ENCODE measurements at places on chromosomes 4 and X.

- peak; percentile 54 for DNase-seq
Measured at GRCh38 chr4:155828628-155829027, 37.4 kb downstream of the ASIC5 start.

DNA sequence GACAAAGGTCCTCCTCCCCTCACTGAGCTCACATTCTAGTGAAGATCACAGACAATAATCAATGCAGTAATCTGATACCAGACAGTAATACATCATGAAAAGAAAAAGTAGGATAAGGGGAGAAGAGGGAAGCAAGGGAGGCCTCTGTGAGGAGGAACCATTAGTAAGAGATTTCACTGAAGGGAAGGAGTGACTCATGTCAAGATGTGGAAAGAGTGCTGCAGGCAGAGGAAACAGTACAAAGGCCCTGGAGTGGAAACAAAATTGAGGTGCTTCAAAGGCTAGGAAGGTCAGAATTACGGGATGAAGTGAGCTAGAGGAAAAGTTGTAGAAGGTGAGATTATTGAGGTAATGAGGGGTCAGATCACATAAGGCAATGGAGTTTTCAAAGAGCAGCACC is 38.1 kb downstream of the LAMTOR3 start:
- peak; percentile 24 for DNase-seq

DNA sequence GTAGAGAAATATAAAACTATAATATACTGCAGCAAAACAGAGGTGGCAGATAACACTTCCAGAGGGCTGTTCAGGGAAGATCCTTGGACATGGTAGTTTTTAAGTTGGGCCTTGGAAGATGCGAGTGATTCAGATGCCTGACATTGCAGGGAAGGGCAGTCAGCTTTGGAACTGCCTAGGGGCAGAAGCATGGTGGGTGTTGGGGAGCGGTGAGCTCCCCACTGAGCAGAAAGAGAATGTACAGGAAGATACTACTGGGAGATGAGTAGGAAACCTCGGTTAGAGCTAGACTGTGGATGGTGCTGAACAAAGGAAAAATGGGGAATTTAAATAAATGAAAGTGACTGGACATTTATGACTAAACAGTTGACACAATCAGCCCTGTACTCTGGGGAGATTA is 24.9 kb upstream of the SEC24B start:
- no peak for DNase-seq

DNA sequence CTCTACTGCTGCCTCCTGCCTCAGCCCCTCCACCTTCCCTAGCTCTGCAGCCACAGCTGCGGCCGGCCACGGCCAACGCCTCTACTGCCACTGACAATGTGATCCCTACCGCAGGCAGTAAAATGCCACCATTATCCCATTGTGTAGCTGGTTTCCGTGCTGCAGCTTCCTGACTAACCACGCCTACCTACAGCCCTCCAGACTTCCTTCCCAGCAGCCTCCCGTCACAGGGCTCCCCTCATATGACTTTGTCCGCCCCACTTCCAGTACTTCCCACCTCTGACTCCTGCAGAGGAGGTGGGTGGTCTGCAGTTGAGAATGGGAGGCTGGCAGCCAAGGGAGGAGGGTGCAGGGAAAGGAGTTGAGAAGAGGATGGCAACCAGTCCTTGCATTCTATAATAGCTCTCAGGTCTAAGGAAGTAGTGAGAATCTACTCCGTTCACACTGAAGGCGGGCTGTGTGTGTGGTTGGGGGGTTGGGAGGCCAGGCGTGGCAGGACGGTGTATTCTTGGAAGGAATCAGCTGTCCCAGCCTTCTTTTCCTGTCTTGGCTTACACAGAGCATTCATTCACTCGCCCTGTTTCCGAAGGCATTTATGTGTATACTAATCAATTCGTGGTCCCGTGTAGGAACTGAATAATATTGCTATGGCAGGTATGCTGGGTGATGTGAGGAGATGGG is 33.1 kb upstream of the USP51 start:
- DNase-seq: no peak

DNA sequence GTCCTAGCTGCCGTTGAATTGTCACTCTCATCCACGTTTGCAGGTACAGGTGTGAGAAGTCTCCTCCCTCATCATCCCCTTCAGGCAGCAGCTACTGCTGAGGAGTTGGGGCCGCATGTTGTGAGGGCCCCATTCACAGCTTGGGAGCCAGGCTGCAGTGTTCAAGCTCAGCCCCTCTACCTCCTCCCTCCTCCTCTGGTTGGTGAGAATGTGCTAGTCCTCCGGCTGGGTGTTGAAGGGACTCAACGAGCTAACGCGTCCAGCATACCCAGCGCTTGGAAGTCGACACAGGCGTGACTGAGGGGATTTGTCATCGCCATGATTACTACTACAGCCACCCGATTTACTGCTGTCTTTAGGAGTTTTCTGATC is 82.0 kb upstream of the PSAPL1 start:
- DNase-seq: no peak

DNA sequence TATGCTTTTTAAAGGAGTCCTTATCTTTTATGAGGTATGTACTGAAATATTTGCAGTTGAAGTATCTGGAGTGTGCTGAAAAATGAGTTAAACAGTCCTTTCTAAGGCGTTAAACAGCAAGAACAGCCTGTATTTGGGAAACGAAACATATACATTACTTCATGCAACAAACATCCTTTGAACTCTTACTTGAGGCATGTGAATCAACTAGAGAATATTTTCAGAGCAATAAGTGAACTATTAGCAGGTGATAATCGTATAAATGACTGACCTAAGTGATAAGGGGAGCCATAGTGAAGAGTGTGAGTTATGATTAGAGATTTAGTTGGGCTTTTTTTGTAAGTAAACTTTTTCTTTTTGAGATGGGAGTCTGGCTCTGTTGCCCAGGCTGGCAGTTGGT is 45.9 kb upstream of the RHOH start:
- no peak for DNase-seq

GRCh38 chr4:163172647-163173046 is 6.0 kb upstream of the NAF1 start:
- DNase-seq: peak; percentile 7

- no peak for DNase-seq
Measured at GRCh38 chr4:81472281-81473182, 825 bp upstream of the RASGEF1B start.

- DNase-seq: no peak
Measured at GRCh38 chrX:151741606-151742005, 7.1 kb downstream of the CNGA2 start.

DNA sequence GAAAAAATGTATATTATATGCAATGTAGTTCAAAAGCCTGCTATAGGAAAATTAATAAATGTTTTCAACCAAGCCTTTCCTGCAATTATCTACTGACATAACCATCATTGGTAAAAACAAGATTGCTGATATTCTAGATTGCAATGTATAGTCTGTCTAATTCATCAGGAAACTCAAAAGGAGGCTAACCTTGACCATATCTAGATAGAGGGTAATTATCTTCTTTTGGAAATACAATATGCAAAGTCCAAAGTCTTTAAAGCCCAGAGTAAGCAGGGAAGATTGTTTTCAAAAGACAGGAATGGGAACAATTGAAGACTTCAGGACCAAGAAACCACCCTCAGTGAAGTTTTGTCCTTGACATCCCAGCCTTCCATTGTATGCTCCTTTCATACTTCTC is 123.1 kb upstream of the GLRA2 start:
- no peak for DNase-seq

- DNase-seq: no peak
Measured at GRCh38 chrX:81890521-81890920, 688.6 kb downstream of the SH3BGRL start.

DNA sequence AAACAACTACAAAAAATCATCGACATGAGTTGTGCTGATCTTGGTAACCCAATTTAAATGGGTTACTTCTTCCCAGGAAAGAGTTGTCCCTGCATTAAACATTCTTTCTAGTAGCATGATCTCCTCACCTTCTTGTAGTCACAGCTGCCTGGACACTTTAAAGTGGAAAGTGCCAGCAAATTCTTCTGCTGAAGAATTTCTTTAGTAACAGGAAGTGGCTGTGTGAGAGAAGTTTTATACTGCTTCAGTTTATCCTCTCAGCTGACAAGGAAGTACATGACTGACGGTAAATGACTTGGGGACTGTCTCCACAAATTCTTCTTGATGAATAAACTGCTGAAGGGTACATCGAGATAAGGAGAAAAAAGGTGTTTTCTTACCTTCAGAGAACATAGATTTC is 18.2 kb upstream of the TNIP3 start:
- peak; percentile 7 for DNase-seq

DNA sequence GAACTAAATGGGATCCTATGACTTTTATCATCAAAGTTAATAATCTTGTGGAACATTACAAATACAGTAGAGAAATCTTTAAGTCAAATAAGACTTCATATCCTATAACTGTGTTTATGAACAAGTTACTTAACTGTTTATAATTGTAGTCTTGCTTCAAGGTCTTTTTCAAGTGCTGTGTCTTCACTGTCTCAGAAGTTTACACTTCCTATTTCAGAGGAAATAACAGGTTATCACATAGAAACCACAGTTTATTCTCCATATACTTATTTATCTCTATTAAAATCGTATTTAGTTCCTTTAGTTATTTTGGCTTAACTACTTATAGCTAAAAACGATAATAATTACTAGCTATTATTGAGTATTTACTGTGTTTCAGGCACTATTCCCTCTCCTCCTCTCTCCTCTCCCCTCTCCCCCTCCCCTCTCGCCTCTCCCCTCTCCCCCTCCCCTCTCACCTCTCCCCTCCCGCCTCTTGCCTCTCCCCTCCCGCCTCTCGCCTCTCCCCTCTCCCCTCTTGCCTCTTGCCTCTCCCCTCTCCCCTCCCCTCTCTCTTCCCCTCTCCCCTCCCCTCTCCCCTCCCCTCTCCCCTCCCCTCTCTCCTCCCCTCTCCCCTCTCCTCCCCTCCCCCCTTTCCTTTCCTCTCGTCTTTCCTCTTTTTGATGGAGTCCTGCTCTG is 63.7 kb downstream of the RBPJ start:
- DNase-seq: no peak
